Stimulated activated CD4-positive, alpha-beta T cell treated with anti-CD3 and anti-CD28 coated beads, Interleukin-12 subunit alpha, Interleukin-12 subunit beta, amount 100 ng/mL, for 24 hours (primary cell): ENCODE measurements at places on chromosomes 2 and 18.

GRCh38 chr2:218570850-218571249 lies 2.2 kb downstream of the CNOT9 start:
- DNase-seq = no peak

- no peak for DNase-seq
These were observed 90.9 kb downstream of the ACVR1 start for GRCh38 chr2:157785200-157785599.

DNA sequence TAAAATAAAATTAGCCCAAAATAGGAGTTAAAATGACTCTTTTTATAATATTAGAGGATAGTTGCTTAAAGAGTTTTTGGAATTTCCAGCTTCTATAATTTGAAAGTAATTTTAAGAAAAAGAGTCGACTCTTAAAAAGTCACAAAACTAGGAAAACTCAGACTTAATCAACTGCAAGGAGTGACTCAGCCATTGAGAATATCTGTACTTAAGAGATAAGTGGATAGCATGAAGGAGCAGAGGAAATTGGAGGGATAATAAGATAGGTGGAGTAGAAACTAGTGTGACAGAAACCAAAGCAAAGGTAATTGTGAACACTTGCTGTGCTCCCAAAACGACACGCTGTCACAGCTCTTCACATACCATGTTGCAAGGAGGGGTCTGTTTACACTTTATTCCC lies 8.4 kb downstream of the RSAD2 start:
- DNase-seq = no peak

DNA sequence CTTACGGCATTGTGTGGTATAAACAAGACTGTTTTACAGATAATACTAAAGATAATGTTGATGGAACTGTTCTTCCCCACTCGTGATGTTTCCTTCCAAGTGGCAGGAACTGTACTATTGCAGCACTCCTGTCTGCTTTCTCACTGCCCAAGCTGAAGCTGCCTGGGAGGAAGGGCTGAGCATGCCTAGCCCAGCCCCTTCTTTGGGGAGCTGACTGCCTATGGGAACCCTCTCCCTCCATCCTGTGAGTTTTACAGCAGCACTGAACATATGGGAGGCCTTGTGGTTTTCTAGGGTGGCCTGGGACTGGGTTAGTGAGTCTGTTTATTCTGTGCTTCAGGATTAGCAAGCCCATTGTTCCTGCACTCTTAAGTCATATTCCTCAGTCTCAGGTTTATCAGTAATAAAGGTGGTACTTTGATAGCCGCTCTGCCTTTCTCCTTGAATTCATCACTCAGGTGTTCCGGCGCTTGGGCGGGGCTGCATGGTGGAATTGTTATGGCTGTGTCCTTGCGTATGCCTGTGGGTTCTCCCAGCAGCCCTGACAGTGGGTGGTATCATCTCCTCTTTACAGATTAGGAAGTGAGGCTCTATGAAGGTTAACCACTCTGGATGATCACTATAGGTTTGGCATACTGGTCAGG lies 379.7 kb downstream of the PTPRM start:
- DNase-seq = no peak

GRCh38 chr18:63240531-63241316 lies 78.8 kb downstream of the BCL2 start:
- DNase-seq = no peak

GRCh38 chr2:180646756-180647155 lies 333.6 kb upstream of the UBE2E3 start:
- DNase-seq = no peak

DNA sequence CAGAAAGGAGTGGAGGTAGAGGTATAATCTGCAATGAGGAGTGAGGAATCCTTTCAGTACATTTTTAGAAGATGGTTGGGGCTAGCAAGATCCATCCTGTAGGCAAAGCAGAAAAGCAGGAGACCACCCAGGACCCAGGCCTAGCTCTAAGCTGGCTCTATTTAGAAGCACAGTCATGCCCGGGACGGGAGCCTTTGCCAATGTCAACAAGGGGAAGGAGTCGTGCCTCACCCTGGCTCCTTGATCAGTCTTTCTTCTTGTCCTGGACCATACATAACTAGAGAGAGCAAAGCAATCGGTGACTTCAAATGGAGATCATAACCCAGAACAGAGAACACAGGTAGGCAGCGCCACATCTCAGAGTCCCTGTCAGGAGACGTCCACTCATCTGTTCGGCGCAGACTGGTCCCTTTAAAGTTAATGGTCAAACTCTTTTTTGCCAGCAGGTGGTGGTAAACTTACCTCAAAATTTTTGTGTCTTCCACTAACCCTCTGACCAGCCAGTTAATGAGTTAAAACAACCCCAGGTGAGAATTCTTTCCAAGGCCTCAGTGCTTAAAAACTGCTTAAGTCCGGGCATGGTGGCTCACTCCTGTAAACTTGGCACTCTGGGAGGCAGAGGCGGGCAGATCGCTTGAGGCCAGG lies 8.0 kb downstream of the MC5R start:
- no peak for DNase-seq

GRCh38 chr2:41283079-41283775 lies 764.6 kb upstream of the PKDCC start:
- DNase-seq = no peak

GRCh38 chr18:73479477-73479876 lies 611.7 kb upstream of the NETO1 start:
- no peak for DNase-seq

DNA sequence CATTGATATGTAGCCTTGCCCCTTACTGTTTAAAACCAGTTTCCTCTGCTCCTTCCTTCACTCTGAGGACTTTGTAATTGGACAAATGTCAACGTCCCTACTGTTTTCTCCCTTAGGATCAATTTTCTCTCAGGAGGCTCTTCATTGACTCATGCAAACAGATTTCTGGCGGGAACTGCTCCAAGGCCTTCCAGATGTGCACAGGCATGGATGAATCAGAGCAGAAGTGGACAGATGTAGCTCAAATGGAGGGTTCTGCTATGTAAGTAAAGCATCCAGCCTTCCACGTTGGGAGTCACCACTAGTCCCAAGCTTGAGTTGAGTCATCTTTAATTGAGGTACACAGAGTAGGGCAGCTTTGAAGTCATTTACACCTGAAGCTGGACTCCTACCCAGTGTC lies 34.1 kb upstream of the ZDBF2 start:
- DNase-seq = no peak

GRCh38 chr2:17788773-17789172 lies 27.5 kb upstream of the MSGN1 start:
- DNase-seq = no peak

- DNase-seq = no peak
These were observed 286.5 kb upstream of the SYT4 start for GRCh38 chr18:43563780-43564179.

DNA sequence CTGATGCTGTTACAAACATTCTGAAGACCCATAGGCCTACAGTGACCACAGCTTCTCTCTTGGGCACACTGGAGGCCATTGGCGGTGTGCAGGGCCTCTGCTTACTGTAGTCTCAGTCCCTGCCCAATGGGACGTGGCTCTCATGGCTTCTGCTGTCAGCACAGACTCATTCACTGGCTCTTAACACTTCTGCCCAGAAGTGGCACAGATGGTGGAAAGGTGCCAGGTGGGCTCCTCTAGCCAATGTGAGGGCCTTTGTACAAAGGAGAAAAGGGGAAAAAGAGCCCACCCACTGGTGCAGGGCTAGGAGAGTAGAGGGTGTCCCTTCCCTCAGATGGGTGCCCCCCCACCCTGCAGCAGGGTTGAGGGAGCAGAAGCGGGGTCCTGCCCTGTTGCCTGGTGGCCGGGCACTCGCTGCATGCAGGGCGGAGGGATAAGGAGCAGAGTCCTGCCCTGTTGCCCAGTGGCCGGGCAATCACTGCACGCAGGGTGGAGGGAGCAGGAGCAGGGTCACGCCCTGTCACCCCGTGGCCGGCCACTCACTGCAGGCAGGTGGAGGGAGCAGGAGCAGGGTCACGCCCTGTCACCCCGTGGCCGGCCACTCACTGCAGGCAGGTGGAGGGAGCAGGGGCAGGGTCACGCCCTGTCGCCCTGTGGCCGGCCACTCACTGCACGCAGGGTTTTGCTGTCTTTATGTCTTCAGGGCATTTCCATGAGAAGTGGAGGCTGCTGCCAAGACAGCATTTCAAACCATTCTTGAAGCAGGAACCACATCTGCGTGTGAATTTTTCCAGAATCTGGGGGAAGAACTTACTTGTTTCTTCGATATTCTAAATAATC lies 20.0 kb downstream of the LRRFIP1 start:
- no peak for DNase-seq

DNA sequence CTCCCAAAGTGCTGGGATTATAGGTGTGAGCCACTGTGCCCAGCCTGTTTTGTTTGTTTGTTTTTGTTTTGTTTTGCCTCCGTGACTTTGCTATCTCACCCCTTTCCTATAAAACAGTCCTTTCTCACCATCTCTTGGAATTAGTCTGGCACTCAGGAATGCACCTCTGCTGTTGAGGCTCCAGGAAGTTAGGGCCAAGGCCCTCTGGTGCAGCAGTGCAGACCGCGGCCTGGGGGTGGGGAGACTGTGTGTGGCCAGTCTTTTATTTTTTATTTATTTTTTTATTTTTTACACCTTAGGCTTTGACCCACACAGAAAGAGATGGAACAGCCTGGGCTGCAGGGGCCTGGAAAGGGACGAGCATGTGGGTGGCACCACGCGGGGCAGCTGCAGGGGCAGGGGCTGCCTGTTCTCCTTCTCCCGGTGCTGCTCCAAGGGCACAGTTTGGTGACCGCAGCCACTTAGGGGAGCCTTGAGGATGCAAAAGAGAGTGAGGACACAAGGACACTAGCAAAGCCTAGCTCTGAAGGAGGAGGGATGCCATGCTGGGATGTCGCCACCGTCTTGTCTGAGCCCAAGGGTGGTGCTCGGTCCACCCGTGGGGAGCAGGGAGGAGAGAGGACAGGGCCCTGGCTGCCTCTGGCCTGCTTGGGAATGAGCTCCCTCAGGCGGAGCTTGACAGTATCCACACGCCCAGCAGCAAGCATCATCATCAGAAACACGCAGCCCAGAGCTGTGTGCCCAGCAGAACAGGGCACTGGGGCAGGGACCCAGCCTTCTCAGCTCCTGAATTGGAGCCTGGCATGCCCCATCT lies 19.4 kb upstream of the ALPI start:
- DNase-seq = no peak

- DNase-seq = no peak
These were observed 322.0 kb downstream of the RND3 start for GRCh38 chr2:150165442-150165841.

DNA sequence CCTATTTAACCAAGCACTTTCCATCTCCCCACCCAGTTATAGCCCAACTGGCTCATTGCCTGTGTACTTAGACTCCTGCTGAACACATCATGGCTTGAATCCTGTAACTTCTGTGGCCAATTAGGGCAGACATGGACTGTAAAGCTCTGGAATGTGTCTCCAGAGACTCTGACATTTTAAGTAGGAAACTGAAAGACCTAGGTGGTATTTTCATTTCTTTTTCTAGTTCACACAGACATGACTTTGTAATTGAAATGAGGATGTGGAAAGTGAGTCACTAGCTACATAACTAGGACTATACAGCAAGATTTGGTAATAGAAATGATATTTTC lies 12.2 kb downstream of the DOK1 start:
- no peak for DNase-seq

DNA sequence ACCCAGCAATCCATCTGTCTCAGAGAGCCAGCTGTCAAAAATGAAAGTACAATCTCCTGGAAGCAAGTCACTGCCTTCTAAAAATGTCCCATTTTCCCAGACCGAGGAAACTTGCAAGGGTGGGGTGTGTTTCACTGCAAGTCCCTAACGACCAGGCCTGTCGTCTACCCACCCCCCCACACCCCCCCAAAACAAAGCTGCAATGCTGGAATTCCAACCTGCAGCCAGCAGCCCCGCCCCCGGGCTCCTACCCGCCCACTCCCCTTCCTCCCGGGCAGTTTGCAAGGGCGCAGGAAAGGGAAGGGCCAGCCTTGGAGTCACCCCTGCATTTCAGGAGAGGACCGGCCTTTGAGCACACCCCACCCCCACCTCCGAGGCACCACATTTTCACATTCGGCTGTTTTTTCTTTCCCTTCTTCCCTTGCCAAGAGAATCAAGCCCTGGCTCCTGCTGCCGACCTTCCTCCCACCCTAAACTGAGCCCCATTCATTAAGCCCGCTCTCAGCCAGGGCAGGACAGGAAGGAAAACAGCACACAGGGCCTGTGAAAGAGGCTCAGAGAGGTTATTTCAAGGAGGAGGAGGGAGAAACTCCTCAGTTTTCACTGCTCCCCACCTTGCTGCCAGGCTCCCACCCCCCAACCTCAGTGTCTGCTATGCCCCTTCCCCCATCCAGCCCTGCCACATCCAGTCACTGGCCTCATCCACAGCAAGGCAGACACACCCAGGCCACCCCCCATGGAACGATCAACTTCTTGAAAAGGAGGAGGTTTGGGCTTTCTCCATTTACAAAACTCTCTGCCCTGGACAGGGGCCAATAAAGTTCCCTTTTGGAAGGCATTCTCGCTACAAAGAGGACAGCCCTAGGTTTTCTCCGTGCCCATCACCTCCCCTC lies 11.3 kb downstream of the SMAD7 start:
- DNase-seq = no peak

DNA sequence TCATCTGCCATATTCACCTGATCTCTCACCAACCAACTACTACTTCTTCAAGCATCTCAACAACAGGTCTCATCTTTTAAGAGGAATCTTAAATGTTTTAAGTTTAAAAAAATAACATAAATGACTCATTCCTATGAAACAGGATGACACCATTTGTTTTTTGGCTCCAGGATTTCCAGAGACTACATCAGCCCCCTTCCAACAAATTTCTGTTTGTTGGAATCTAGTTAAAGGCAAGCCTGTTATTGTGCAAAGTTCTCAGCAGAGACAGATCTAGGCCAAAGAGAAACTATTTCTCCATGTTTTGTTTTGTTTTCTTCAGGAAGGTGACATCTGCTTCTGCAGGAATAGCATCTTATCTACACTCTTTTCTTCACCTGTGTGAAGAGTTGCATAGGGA lies 204.8 kb upstream of the SH3BP4 start:
- no peak for DNase-seq

DNA sequence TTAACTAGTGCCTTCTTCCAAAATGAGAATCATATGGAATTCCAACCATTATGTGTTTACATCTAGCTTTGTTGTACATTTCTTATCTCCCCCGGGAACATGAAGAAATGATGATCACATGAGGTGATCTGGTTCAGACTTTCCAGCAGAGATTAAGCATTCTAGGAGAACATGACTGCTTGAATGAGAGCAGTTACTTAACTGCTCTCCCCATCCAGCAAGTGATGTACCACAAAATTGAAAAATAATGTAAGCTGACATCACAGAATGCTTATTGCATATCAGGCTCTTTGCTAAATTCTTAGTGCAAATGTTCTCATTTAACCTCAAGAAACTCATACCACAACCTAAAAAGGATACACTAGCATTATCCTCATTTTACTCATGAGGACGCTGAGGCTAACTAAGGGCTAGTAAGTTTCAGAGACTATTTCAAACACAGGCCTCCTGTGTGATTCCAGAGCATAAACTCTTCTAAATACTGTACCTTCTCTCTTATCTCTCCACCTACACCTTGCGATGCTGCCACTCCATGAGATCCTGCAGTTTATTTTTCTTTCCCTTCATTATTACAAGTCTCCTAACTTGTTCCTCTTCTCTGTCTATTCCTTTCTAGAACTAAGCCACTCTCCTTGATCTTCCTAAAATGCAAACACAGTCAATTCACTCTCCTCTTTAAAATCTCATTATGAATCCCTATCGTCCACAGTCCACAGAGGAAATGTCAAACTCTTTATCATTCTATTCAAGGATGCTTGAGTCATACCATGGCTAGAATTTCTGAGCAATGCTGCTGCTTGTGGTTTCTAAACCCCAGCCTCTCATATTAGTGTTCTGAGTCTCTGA lies 1224.8 kb upstream of the ZEB2 start:
- no peak for DNase-seq

- DNase-seq = no peak
These were observed 227.4 kb downstream of the ATAD2B start for GRCh38 chr2:23699580-23699925.

- no peak for DNase-seq
These were observed 784 bp downstream of the WDR33 start for GRCh38 chr2:127810156-127810618.
